Tibial artery (tissue), 4 donors: ENCODE measurements at places on chromosomes 2 and 18.

- no peak for DNase-seq
Measured at GRCh38 chr2:231486851-231487596, 22.7 kb upstream of the NCL start.

GRCh38 chr2:173157676-173158293 lies 82.1 kb downstream of the MAP3K20 start:
- no peak for DNase-seq

GRCh38 chr2:105449076-105449475 lies 50.2 kb upstream of the FHL2 start:
- no peak for DNase-seq

GRCh38 chr2:239819091-239819973 lies 205.8 kb downstream of the NDUFA10 start:
- peak; percentile 41 for DNase-seq

GRCh38 chr2:39743269-39743776 lies 35.7 kb downstream of the THUMPD2 start:
- no peak for DNase-seq

DNA sequence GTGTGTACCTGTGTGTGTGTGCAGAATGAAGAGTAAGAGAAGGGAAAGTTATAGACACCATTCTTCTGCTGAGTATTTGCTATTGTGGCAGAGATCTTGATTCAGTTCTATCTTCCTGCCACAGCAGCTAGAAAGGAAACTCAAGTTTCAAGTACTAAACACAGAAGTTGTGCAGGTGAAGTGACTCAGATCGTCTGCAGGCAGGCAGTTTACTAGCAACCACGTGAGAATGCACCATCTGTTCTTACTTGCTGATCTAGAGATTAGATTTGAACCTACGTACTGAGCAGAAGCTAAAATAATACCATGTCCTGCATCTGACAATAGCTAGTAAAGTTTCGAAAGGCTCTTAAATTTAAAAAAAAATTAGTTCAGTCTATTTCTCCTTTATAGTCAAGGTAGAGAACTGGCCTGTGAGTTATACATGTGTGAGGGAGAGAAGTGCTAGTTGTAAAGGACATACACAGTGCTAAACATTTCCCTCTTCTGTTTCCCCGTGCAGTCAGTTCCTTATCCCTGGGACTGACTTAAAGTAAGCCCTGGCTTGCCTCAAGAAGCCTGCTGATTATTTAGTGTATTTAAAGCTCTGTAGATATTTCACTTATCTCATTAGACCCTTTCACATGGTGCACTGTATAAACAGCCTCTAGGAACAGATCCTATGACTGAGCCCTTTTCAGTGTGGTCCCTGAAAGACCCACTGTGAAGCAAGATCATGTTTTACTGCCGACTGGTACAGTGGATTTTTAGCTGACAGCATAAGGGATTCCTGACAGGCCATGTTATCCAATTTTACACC lies 45.0 kb downstream of the SLC38A11 start:
- no peak for DNase-seq

DNA sequence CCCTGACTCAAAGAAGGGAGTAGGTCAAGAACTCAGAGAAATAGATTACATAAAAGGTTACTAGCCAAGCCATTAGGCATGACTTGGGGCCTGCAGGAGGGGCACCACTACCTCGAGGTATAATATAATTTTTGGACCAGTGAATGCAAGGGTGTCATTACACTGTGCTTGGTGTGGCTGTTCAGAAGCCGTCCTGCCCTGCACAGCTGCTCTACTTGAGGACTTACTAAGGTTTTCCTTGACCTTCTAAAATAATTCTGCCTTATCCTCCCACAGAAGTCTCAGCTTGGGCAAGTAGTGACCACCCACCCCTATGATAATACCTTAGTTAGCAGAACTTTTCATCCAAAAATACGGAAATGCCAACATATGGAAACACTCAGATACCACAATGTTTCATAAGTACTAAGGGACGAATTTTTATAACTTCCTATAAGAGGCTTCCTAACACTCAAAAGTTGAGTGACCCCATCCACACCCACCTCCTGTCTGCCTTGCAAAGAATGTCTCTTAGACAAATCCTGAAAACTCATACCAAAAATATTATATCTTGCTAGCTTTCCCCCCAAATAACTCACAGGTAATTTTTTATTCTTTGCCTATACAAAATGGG lies 17.7 kb upstream of the ATG16L1 start:
- no peak for DNase-seq

DNA sequence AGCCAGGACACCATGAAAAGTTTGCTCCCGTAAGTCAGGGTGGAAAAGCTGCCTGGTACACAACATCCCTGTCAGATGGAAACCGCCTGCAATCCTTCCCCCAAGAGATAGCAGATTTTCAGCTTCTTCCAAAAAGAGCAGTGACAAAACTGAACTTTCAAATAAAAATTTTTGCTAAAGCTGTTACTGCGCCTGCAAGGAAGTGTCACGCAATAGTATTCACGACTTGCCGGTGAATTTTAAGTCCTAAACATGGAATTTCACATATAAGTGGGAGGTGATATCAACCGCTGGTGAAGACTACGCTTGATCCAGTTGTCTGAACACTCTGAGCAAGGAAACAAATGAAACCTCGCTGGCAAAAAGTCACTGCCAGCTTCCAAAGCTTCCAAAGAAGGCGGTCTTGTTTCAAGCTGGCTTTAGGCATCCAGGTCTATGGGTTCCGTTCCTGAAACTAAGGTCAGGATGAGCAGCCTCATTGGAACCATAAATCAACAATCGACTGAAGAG lies 2.8 kb downstream of the COL6A3 start:
- DNase-seq, result no peak

DNA sequence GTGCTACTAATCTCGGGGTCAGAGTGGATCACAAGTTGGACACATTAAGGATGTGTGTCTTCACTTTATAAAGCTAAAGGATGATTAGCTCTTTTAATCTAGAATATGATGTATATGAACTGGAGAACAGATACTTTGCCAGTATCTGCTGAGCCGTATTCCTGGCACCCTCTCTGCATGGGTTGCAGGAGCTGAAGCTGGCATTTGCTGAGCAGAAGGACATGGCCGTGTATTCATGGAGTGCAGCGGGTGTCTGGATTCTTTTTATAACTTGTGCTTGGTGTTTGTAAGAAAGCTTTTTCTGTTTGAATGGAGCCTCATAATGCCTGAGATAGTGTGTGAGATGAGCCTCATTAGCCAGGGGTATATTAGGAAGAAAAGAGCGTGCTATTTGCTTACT lies 103.9 kb upstream of the MCFD2 start:
- DNase-seq, result no peak

- no peak for DNase-seq
Measured at GRCh38 chr2:11865805-11866204, 119.4 kb downstream of the LPIN1 start.

GRCh38 chr18:3126457-3127097 lies 93.2 kb downstream of the MYOM1 start:
- no peak for DNase-seq

DNA sequence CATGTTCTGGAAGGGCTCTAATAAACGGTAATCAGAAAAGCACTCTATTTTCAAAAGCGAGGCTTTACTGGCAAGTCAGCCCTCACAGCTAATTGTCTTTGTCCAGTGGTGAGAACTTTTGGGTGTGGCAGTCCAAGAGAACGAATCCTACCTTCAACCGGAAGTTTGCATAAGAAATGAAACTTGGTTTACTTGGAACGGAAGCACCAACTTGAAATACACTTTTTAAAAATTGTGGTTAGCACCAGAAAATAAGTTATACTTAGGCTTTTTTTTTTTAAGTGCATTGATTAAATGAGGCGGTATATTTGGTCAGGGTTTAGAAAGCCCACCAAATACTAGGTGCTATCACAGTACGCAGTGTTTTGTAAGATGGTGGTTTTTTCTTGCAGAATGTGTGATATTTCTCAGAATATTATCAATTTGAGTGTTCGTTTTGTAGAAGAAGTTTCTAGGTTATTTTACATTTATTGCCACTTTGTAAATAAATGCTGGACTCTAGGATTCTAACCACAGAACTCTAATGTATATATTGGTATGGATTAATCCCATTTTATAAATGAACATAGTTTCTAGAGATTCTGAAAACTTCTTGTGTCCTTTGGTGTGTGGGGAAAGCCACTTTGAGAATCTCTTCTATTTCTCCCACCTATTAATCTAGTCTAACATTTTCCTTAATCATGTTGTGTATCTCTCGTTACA lies 1.2 kb downstream of the MYL12A start:
- DNase-seq, result no peak

DNA sequence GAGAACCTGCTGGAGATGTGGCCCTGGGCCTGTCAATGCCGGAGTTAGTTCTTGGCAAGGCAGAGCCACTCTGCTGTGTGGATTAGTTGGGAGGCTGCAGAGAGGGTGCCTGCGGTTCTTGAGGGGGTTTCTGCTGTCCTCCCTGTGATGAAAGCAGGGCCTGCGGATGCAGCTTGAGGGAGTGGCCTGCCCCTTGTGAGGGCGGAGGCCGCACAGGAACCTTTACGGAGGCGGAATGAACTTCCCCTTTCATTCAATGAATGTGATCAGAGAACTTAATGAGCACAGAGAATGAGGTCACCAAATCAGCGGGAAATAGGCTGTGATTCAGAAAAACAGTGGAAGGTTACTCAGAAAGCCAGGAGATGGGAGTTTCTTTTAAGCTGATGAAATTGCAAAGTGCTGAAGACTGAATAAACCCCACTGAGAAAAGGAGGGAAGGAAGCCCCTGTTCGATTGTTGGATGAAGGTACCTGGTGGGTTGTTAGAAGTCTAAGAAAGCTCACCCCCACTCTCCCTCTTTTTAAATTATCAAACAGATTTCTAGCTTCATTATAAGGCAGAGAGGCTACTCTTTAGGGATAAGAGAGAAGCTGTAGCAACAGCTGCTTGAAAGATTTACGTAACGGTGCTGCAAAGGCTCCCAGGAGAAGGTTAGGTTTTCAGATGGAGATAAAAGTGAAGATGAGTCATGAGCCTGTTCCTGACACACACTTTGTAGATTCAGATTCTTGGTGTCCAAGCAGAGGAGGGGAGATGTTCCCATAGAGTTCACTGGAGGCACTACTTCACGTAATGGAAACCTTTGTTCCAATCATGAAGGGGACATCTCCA lies 47.4 kb downstream of the VWA3B start:
- no peak for DNase-seq

GRCh38 chr2:214881647-214882202 lies 72.2 kb upstream of the BARD1 start:
- DNase-seq, result no peak

- DNase-seq, result no peak
Measured at GRCh38 chr18:77666613-77667012, 417.0 kb downstream of the GALR1 start.

DNA sequence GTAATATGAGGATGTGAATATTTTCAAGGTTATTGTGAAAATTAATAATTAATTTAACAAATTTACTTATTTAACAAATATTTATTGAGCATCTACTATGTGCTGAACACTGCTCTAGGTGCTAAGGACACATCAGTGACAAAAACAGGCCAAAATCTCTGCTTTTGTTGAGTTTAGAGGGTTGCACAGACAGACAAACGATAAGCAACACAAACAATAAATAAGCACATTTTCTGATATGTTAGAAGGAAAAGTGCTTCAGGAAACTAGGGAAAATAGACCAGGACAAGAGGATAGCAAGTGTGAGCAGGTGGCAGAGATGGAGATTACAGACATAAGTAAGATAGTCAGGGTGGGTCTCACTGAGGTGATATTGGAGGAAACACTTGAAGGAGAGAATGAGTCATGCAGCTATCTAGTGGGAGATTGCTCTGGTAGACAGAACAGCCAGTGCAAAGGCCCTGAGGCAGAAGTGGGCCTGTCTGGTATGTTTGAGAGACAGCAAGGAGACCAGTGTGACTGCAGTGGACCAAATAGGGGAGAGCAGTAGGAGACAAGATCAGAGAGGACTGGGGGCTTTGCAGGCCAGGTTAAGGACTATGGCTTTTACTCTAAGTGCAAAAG lies 38.3 kb downstream of the SFXN5 start:
- DNase-seq, result no peak

DNA sequence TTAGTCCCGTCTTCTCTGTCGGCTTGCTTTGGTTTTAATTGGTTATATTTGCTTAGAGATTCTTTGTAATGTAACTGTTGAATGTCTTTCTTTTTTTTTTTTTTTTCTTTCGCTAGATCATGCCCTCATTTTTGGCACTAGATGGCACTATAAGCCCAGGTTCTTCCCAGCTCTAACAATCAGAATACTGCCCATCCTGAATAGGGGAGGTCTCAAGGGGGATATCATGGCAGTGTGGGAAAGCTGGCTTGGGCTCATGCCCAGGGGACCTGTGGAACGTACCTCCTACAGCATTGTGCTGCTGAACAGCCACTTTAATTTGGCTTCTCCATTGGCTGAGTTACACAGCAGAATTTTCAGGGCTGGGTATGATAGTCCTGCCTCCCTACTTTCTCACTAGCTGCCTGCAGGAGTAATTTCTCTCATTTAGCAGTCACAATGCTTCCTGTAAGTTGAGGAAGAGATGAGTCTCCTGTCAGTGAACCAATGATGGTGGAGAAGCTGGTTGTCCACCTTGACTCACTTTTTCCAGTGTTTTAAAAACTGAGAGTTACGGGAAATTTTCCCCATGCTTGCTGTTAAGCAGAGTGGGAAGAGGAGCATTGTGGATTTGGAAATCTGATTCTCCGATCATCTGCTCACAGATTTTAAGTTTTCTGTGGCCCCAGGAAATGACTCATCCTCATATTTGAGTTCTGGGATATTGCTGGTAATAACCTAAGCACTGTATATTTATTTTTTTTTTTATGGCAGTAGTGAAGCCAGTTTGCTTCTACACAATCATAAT lies 47.2 kb downstream of the RAD51AP2 start:
- no peak for DNase-seq

DNA sequence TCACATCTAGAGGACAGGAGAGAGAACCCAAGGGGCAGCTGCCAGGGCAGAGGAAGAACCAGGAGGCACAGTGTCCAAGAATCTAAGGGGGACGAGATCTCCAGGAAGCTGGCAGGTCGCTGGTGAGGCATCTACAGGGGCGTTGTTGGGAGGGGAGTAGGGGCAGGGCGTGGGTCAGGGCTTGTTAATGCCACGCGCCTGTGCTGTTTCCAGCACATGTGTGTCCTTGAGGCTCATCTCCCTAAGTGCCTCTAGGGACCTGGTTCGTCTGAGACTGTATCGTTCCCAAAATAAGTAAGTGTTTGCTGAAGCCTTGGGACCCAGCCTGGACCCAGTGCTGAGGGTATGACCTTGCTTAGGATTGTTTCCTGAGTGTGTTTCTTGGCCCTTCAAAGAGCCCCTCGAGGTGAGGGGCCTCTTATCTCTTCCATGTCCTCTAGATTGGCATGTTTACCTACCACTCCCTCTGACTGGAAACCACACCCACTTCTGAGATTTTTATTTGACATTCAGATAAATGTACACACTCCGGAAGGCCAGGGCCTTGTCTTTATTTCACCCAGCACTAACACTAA lies 22.2 kb downstream of the HK2 start:
- no peak for DNase-seq

GRCh38 chr2:28282861-28283646 lies 109.6 kb upstream of the FOSL2 start:
- DNase-seq, result no peak

DNA sequence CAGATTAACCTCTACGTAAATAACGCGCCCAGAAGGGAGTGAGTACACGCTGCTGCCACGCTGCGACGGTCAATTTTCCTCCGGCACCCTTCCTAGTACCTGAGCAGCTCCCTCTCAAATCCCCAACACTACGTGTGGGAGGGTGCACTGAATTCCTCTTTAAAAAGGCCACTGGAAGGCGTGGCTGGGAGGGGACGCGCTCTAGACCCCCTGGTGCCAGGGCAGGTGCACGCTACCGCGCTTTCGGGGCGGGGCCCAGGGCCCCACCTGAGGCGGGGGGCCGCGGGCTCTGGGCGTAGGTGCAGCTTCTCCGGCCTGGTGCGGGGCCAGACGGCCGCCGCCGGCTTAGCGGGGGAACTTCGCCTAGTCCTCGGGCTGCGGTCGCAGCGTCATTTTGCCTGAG lies 668 bp upstream of the ANKRD12 start:
- no peak for DNase-seq

GRCh38 chr2:64770781-64771334 lies 117.1 kb upstream of the SERTAD2 start:
- DNase-seq, result peak; percentile 65
